CD8-positive, alpha-beta T cell (primary cell): ENCODE measurements at places on chromosomes 12 and 14.
A peak's percentile ranks its signal among the peaks of the same experiment; 100 is the strongest.

GRCh38 chr12:53402871-53403270 is 20.8 kb upstream of the AMHR2 start:
- DNase-seq, result no peak

DNA sequence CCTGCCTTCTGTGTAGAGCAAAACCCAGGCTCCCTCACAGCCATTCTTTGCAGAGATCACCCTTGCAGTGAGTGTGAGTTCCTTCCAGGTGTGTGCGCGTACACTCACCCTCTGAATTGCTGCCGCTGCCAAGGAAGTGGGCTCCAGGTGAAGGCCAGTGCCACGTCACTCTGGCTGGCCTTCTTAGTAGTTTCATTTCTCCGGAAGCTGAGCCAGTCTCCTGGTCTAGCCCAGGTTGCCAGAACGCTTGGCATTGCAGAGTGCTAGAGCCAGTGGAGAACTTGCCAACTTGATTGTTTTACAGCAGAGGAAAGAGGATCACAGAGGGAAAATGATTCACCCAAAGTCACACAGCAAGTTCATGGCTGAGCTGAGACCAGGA is 11.0 kb downstream of the CBLN3 start:
- no peak for DNase-seq

- peak; percentile 64 for DNase-seq
Measured at GRCh38 chr12:51341251-51342007, 5.0 kb downstream of the CELA1 start.

DNA sequence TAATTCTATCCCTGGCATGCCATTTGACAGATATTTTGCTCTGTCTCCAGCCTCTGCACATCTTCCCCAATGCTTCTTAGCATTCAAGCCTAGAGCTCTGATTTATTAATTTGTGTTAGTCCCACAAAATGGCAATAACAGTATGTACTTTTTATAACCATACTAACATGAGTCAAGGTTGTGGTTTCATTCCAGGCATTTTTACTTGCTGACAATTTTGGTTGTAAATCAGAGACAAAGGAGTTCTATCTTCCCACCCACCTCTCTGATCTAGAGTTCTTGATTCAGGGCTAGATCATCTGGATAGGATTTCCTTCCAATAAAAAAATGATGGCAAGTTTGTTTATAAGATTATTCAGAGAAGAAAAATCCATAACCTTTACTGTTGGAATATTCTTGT is 18.5 kb upstream of the CISTR start:
- DNase-seq, result no peak

- DNase-seq, result no peak
Measured at GRCh38 chr12:2884810-2885209, 5.9 kb upstream of the TULP3 start.

- peak; percentile 61 for DNase-seq
Measured at GRCh38 chr14:21071225-21072030, 1.3 kb downstream of the ARHGEF40 start.

DNA sequence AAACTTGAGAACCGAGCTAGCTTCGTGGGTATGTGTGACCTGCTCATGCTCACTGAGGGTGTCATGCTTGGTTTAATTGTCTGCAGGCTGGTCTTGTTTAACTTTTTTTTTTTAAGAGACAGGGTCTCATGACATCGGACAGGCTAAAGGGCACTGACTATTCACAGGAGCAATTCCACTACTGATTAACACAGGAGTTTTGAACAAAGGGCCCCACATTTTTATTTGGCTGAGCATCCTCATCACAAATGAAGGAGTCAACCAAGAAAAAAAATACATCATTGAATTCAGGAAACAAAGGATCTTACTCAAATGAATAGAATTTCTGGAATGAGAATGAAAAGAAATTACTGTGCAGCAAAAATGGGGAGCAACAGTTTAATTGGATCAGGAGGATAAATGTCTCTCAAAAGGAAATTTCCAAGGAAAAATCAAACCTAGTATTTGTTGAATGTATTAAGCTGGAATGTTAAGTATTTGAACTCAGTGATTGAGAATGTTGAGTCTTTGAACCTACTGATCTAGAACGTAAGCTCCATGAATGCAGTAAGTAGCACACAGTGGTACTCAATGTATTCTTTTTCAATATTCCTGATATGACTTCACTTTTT is 20.8 kb upstream of the PYROXD1 start:
- no peak for DNase-seq

DNA sequence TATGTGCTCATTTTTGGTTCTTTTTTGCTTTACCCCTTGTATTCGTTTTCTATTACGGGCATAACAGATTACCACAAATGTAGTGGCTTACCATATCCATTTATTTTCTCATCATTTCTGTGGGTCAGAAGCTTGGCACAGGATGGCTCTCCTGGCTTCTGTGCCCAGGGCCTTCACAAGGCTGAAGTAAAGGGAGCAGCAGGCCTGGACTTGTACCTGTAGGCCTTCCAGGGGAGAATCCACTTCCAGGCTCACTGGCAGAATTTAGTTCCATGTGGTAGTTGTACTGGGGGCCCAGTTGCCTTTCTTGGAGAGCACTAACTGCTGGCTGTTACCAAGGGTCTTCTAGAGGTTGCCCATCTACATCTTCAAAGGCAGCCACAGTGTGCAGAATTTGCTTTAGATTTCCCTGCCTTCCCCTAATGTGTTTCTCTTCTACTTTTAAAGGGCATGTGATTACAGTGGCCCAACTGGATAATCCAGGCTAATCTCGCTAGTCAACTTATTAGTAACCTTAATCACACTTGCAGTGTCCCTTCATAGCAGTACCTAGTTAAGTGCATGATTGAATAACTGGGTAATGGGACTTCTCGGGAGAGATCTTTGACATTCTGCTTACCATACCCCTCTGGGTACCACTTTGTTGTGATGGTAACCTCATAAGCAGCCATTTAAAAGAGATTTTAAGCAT is 67.0 kb downstream of the CRADD start:
- no peak for DNase-seq

GRCh38 chr12:14111230-14111865 is 129.9 kb upstream of the GRIN2B start:
- DNase-seq, result no peak

DNA sequence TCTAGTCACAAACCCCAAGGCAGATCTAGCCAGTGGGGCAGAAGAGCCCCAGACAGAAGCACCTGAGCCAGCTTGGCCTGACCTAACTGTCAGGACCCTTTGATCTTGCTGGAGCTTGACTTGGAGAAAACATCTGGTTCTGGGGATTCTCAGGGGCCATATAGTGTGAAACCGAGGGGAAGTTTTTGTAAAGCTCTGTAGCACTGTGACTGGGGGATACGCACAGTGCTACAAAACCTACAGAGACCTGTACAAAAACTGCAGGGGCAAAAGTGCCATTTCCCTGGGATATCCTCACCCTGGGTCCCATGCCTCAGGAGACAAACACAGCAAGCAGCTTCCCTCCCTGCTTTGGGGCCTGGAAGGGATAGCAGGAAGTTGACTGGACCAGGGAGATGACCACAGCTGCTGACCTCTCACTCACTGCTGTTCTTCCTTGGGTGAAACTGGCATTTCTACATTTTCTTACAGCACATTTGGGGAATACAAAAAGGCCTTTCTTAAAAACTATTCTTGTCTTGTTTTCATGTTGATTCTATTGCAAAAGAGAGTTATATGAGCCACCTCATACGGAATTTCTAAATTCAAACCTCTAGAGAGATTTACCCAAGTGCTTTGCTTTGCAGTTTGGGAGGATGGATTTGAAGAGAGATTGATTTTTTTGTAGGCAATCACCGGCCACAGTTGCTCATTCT is 140.0 kb downstream of the DAD1 start:
- no peak for DNase-seq

DNA sequence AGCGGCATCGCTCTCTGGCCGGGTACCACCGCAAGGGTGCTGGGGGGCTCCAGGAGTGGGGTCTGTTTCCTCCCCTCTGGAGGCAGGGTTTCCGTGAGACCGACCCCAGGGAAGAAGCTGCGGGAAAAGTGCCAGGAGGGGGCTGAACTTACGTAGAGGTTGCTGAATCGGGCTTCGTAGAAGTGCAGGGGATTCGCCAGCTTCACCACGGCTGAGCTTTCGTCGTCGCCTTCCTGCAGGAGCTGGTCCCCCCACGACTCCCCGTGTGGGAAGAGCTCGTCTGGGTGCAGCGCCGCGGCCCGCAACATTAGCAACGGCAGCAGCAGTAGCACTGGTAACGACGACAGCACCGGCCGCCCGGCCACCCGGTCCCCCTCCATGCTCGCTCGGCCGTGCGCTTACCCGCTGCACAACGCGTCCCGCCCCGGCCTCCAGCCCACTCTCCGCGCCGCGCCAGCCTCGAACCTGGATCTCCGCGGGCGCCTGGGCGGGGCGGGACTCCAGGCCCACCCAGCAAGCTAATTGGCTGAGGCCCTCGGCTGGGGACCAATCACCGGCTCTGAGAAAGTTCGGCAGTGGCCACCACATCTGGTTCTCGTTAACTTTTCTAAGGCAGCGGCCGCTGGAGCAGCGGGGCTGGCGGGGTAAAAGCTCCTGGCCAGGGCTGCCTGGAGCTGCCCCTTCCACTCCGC is at the start of gene NID2:
Gene NID2 (minus strand): TSS at position 445 of the 692 bp plus-strand sequence. CDS start 65 bp downstream, at position 380.
- peak; percentile 18 for DNase-seq

- DNase-seq, result no peak
Measured at GRCh38 chr12:96503976-96504375, 14.6 kb downstream of the CFAP54 start.

- no peak for DNase-seq
Measured at GRCh38 chr12:7451756-7452155, 7.8 kb upstream of the CD163L1 start.

- DNase-seq, result no peak
Measured at GRCh38 chr12:98224584-98225221, 290.7 kb upstream of the TMPO start.

- DNase-seq, result no peak
Measured at GRCh38 chr14:38185671-38186070, 22.0 kb upstream of the SSTR1 start.

DNA sequence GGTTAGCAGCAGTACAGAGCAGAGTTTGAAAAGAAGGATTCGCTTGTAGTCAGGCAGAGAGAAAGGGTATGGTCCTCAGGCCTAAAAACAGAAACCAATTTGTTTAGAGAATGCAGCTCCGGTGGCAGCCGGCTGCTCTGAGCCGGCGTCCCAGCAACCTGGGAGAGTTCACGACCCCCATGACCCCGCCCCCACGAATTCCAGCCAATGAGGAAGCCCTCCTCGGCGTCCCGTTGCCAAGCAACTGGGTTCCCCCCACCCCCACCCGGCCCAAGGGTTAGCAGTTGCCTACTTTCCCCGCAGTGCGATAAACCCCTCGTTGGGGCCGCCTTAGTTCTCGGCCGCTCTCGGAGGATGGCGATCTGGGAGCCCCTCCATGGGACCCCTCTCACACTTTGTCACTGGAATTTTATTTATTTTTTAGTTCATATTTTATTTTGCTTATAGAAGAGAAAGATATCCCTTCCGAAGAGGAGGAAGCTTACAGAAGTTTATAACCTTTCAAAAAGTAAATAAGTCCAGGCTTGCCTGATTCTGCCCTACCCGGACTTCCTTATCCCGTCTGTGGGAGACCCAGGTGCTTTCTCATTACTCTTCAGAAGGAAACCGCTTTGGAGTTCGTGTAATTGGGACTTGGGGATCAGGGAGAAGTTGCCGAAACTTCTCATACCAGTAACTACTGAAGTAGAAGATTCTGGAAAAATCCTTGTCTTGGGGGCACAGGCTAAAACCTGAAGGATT is at the start of gene CCDC60:
Gene CCDC60 (plus strand): TSS at position 300 of the 741 bp plus-strand sequence. CDS start 448 bp downstream, outside the sequence.
- DNase-seq, result no peak
